ENCODE measurements at places on chromosomes 6 and 20. TPM values are rescaled to one million over a fixed set of nuclear protein-coding genes. Genes with fewer than 3 reads are reported as not detected.

- DNase-seq, result no peak
These were observed 40.2 kb upstream of the MRGBP start for GRCh38 chr20:62755817-62756724.

GRCh38 chr20:478949-479429 lies 16.7 kb upstream of the TBC1D20 start:
- peak; percentile 56 for DNase-seq

- no peak for DNase-seq
These were observed 174.5 kb upstream of the SNX9 start for GRCh38 chr6:157648561-157648960.

- DNase-seq, result no peak
These were observed 78.5 kb downstream of the TRMT11 start for GRCh38 chr6:126064748-126065401.

DNA sequence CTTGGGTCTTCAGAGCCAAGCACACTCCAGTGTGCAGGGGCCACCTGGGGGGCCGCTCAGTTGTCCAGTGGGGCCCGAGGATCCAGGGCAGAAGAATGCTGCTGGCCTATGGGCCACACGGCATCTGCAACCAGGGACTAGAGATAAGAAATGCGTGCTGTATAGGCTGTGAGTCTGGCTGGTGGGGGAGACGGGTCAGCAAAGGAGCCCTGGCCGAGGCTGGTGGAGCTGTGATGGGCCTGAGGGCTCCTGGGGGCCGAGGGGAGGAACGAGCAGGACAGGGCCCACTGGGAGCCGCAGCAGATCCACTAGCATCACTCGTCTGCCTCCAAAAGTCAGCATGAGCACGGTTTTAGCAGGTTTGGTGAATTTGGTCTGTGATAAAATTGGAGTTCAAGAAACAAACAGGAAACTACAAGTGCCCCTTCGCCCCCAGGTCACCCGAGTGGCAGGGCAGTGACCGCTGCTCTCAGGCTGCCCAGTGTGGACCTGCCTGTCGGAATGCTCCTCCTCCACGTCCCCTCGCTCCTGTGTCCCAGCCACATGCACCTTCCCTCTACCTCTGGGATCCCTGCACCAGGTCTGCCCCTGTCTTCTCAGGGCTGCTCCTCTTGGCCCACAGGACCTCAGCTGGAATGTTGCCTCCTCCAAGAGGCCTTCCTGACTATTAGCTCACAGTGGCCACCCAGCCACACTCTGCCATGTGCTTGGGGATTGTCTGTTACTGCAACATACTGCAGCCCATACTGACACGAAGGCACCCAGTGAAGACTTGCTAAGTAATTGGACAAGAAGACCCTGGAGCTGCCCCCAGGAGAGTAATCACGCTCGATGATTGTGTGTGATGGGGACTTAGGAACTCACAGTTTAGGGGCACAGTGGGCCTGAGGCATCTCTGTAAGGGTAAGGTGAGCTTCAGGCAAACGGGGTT lies 10.9 kb downstream of the ACSS1 start:
- no peak for DNase-seq

GRCh38 chr6:21914121-21914973 lies 320.8 kb downstream of the SOX4 start:
- no peak for DNase-seq

DNA sequence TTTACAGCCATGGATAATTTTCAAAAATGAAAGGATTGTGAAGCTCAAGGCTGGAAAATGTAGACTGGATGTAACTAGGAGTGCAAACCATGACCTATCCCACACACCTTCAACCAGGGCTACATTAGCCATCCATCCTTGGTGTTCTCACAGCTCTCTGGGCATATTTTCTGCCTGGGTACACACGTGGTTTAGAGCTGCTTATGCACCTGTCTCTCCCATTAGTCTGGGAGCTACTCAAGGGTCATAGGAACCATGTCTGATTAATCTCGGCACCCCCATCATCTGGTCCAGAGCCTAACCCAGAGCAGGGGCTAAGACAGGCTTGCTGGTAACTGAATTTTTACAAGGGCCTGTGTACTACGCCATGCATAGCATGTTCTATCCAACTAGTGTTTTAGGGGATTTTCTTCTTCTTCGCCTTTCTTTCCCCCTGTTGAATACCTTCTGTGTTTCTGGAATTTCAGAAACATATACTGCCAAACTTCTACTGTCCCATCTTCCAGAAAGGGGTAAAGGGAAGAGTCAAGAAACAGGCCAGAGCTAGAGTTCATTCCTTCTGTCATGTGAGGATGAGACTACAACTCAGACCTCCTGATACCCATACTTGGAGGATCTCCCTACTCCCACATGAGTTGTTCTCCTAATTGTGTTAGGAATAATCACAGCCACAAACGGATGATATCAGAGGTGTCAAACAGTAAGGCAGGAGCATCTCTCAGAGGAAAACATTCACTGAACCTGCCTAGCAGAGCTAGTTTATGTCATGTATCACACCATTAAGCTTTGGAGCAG lies 25.4 kb upstream of the FAM83C start:
- no peak for DNase-seq

GRCh38 chr6:55474382-55474781 lies 104.6 kb downstream of the HMGCLL1 start:
- DNase-seq, result no peak

DNA sequence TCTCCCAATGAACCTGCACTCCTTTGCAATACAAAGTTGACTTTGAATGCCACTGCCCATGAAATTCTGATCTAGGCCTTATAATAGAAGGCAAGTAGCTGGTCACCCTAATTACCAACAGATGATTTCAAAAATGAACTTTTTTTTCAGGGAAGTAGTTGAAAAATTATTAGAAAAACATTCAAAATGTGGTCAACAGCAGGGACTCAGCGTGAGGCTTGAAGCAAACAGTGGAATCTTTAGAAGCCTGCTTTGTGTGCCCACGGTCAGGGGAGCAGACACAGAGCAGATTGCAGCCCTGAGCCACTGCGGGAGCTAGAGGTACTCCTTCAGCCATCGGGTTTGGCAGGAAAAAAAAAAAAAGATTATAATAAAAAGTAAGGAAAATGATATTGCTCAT lies 87.1 kb upstream of the HEY2 start:
- no peak for DNase-seq

Gene IRAK1BP1
- total RNA-seq, result 2.1 TPM

Gene CALHM4
- total RNA-seq, result not detected

Gene RIPOR3
- 0.47 TPM for total RNA-seq

Gene PARD6B
- 82.5 TPM for total RNA-seq

Gene FAM217A
- total RNA-seq, result not detected

Gene EFCAB8
- not detected for total RNA-seq

Gene ABHD16B
- total RNA-seq, result not detected

Data from Caki2 (cell line).